Lower lobe of right lung (tissue), 2 donors: ENCODE measurements at places on chromosomes 1 and 21. TPM values are rescaled to one million over a fixed set of nuclear protein-coding genes. Genes with fewer than 3 reads are reported as not detected.

GRCh38 chr1:24190983-24191461 lies 3.9 kb upstream of the IFNLR1 start:
- DNase-seq, result no peak
- peak overlapping the region; percentile 28 for H3K27ac ChIP-seq
- no peaks in the 10 kb centered on the region for H3K36me3 ChIP-seq
- no peak overlapping the region for H3K4me3 ChIP-seq
- peaks cover 13% of the 10 kb centered on the region for H3K27me3 ChIP-seq

DNA sequence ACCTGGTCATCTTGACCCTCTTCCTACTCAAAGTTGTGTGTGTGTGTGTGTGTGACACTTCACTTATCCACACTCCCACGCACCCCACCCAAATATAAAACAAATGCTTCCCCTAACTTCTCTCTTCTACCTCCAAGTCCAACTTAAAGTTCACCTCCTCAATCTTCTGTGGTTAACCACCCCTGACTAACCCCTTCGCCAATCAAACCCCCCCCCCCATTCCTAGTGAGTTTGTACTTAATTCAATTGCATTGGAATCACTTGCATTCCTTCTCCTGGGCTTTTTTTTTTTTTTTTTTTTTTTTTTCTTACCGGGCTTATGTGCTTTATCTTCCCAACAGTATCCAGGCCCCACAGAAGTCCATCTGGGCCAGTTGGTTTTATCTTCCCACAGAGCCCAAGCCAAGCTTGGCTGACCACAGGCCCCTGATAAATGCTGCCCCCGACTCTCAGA lies 78.4 kb downstream of the CD58 start:
- H3K4me3 ChIP-seq, result no peak overlapping the region
- no peaks in the 10 kb centered on the region for H3K27me3 ChIP-seq
- no peak for DNase-seq
- no peaks in the 10 kb centered on the region for H3K36me3 ChIP-seq

DNA sequence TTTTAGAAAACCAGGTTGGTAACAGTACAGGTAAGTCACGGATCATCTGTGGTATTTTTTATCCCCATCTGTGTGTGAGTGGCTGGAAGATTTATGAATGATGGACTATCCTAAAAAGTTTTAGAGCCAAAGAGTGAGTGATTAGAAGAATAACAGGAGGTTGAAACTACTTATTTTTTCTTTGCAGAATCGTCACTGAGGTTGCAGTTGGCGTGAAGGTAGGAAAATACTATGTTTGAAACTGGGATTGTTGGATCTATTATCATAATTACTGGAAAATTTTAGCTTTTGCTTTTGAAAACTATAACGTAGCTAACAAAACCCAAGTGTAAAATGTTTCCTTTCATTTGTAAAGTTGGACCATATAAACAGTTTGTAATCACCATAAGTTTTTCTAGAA lies 1.8 kb downstream of the PTBP2 start:
- DNase-seq, result no peak
- H3K4me3 ChIP-seq, result peak overlapping the region; percentile 95
- no peaks in the 10 kb centered on the region for H3K27me3 ChIP-seq
- peaks cover 24% of the 10 kb centered on the region for H3K4me1 ChIP-seq

- no peaks in the 10 kb centered on the region for H3K27me3 ChIP-seq
- H3K4me1 ChIP-seq, result no peaks in the 10 kb centered on the region
- H3K36me3 ChIP-seq, result no peaks in the 10 kb centered on the region
- H3K4me3 ChIP-seq, result no peak overlapping the region
- no peak overlapping the region for H3K27ac ChIP-seq
Observed at GRCh38 chr1:181603735-181604410, 120.6 kb downstream of the CACNA1E start.

DNA sequence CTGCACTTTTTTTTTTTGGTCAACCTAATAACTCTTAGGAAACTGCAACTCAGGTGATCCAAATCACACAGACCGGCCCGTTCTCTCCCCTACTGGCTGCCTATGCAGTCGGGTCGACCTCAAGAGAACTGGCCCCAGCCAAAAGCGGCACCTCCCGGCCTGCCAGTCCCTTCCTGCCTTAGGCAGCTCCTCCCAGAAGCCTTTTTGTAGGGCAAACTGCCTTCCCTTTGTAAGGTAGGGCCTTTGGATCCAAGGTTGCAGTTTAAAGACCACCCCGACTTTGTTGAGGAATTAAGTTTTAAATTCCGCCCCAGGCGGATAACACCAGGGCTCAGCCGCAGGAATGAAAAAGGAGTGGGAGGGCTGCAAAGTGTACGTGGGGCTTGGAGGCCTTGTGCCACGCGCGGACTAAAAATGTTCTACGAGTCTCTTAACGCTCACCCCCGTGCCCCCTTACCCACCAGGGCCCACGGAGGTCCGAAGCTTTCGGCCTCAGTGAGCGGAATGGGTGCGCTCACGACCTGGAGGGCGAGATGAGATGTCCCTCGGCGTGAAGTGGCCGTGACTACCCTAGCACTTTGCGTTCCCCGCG lies 642 bp upstream of the ST3GAL3 start:
- H3K36me3 ChIP-seq, result peaks cover 34% of the 10 kb centered on the region
- peaks cover 16% of the 10 kb centered on the region for H3K4me1 ChIP-seq
- peak overlapping the region; percentile 89 for H3K4me3 ChIP-seq

GRCh38 chr1:119219711-119220110 lies 79.3 kb upstream of the WARS2 start:
- no peaks in the 10 kb centered on the region for H3K4me1 ChIP-seq
- no peaks in the 10 kb centered on the region for H3K36me3 ChIP-seq
- H3K4me3 ChIP-seq, result no peak overlapping the region
- DNase-seq, result no peak
- no peak overlapping the region for H3K27ac ChIP-seq
- H3K27me3 ChIP-seq, result no peaks in the 10 kb centered on the region

- H3K4me1 ChIP-seq, result no peaks in the 10 kb centered on the region
- H3K27me3 ChIP-seq, result no peaks in the 10 kb centered on the region
- no peak overlapping the region for H3K4me3 ChIP-seq
Observed at GRCh38 chr21:24994717-24995116, 612.6 kb downstream of the MRPL39 start.

DNA sequence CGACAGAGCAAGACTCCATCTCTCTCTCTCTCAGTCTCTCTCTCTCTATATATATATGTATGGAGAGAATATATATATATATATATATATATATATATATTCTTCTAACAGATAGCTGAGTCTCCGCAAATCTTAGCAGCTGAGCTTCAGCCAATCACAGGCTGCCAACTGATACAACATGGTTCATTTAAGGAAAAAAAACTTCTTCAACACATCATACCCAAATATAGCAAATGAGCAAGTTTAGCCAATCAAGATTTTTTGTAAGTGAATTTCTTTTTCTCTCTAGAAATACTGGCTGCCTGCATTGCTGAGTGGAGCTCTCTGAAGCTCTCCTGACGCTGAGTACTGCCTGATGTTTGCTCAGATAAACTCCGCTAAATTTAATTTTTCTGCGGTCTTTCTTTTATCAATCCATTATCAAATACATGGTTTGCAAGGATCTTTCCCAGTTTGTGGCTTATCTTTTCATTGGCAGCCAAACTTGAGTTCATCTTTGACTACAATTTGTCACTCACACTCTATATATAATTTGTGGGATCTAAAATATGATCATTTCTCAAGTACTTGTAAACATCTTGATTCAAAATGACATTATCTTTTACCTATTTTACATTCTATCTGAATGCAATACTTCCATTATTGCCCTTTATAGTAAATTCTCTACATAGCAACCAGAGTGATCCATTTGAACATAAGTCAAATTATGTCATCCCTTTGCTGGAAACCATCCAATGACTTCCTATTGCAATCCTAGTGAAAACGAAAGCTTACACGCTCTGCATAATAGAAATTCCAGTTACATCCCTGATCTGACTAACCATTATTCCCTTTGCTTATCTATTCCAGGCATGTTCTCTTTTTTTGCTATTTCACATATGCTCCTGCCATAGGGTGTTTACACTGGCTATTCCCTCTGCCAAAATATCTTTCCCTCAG lies 2131.7 kb downstream of the MRPL39 start:
- no peaks in the 10 kb centered on the region for H3K4me1 ChIP-seq
- no peak overlapping the region for H3K4me3 ChIP-seq
- no peaks in the 10 kb centered on the region for H3K36me3 ChIP-seq
- H3K27ac ChIP-seq, result no peak overlapping the region
- DNase-seq, result no peak
- H3K27me3 ChIP-seq, result no peaks in the 10 kb centered on the region

DNA sequence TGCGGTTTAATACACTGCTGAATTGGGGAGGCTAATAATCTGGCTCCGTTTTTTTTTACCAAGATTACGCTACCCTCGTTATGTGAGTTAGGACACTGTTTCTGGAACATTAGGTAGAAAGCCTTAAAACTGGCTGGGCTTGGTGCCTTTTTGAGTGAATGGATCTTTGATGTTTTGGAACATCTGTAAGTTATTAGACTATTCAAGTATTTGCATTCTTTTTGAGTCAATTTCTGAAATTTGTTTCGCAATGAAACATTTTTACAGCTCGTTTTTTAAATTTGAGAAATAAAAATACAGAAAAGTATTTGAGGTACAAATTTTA lies 106.9 kb downstream of the LTN1 start:
- H3K4me1 ChIP-seq, result peaks cover 15% of the 10 kb centered on the region
- H3K27ac ChIP-seq, result peak overlapping the region; percentile 96
- DNase-seq, result no peak
- H3K27me3 ChIP-seq, result peaks cover 5% of the 10 kb centered on the region
- peak overlapping the region; percentile 69 for H3K4me3 ChIP-seq
- H3K36me3 ChIP-seq, result peaks cover 19% of the 10 kb centered on the region

DNA sequence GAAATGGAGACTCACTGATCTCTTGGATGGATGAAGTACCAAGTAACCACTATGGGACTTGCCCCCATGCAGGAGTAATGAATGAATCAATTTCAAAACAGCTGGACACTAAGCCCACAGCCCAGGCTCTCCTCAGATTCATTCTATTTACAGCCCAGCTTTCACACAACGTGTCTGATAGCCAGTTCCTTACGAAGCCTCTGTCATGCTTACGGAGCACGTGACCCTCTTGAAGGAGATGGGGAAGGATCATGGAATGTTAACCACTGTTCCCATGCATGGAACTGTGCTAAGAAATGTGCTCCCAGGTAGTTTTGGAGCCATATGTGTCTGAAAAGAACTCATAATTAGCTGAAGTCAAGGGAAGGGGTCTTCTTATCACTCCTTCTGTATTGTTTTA lies 124.1 kb downstream of the KIF26B start:
- H3K36me3 ChIP-seq, result no peaks in the 10 kb centered on the region
- H3K4me1 ChIP-seq, result no peaks in the 10 kb centered on the region
- no peak overlapping the region for H3K27ac ChIP-seq
- no peaks in the 10 kb centered on the region for H3K27me3 ChIP-seq

DNA sequence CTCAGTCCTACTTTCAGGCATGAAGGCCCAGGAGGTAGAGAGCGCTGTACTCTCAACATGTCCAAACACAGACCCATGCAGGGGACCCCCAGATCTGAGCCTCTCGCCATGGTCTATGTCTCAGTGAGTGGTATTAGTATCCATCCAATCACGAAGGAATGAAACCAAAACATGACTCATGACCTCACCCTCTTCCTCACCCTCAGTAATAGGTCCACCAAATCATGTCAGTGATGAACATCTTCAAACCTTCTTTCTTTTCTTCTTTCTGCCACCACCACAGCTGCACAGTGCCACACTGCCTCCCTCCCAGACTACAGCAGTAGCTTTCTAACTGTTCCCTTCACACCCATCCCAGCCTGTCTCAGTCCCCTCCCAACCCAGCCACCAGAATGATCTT lies 16.8 kb downstream of the C1orf116 start:
- peaks cover 23% of the 10 kb centered on the region for H3K4me1 ChIP-seq
- H3K4me3 ChIP-seq, result no peak overlapping the region
- no peak for DNase-seq
- no peak overlapping the region for H3K27ac ChIP-seq

GRCh38 chr1:186792870-186793581 lies 35.7 kb upstream of the PLA2G4A start:
- no peaks in the 10 kb centered on the region for H3K36me3 ChIP-seq
- no peaks in the 10 kb centered on the region for H3K27me3 ChIP-seq
- no peak for DNase-seq
- H3K4me3 ChIP-seq, result no peak overlapping the region

- peaks cover 11% of the 10 kb centered on the region for H3K27me3 ChIP-seq
- no peaks in the 10 kb centered on the region for H3K36me3 ChIP-seq
- DNase-seq, result no peak
- peaks cover 40% of the 10 kb centered on the region for H3K4me1 ChIP-seq
- H3K27ac ChIP-seq, result no peak overlapping the region
Observed at GRCh38 chr1:24191860-24192259, 4.8 kb upstream of the IFNLR1 start.

DNA sequence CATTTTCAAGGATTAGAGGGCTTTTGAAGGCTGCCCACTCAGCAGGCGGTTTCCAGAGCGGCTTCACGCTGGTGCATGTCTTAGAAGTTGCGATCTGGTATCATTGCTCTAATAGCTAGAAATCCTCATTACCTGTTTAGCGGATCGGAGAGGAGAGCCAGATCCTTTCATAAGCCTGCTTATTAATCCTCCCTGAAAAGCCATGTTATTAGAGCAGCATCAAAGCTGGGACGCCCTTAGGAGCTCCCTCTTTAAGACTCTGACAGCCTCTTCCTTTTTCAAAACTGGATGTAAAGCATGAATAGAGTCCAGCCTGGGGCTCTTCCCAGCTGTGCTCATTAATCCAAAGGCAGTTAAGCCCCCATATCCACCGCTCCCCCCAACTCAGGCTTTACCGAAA lies 13.9 kb upstream of the CTSE start:
- no peaks in the 10 kb centered on the region for H3K4me1 ChIP-seq
- no peaks in the 10 kb centered on the region for H3K36me3 ChIP-seq

- no peak overlapping the region for H3K4me3 ChIP-seq
- no peaks in the 10 kb centered on the region for H3K36me3 ChIP-seq
- no peaks in the 10 kb centered on the region for H3K4me1 ChIP-seq
- no peak overlapping the region for H3K27ac ChIP-seq
Observed at GRCh38 chr1:72433591-72433990, 151.3 kb upstream of the NEGR1 start.

MYBPH gene
- not detected for total RNA-seq

BEND5 gene
- total RNA-seq, result 4.3 TPM

RNU1-1 gene
- total RNA-seq, result 6,803 TPM

PADI2 gene
- 18.4 TPM for total RNA-seq

ZNF648 gene
- not detected for total RNA-seq

CCDC28B gene
- total RNA-seq, result 3.3 TPM

RHOU gene
- total RNA-seq, result 22.9 TPM

BTBD8 gene
- total RNA-seq, result 5.5 TPM

DIRAS3 gene
- 1.1 TPM for total RNA-seq

NBPF10 gene
- total RNA-seq, result 3.2 TPM
